ENCODE measurements at places on chromosomes 1 and 21.
A peak's percentile ranks its signal among the peaks of the same experiment; 100 is the strongest.

- no peak for DNase-seq
Observed at GRCh38 chr1:37448185-37448584, 26.2 kb upstream of the ZC3H12A start.

DNA sequence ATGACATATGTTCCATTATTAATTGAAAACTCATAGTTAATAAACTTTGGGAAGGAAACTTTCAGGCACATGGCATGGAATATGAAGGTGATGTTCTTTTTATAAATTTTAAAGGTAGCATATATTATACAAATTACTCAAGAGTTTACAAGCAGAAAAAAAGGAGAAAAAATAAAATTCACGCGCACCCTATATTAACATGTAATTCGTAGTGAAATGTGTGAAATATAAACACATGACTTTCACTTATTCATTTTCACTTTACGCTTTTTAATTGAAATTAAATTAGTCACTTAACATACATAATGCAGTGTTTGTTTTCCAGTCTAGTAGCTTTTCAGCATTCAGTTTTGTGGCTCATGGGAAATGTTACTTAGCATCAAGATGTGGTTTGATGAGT is 27.4 kb upstream of the SCYL3 start:
- no peak for DNase-seq

DNA sequence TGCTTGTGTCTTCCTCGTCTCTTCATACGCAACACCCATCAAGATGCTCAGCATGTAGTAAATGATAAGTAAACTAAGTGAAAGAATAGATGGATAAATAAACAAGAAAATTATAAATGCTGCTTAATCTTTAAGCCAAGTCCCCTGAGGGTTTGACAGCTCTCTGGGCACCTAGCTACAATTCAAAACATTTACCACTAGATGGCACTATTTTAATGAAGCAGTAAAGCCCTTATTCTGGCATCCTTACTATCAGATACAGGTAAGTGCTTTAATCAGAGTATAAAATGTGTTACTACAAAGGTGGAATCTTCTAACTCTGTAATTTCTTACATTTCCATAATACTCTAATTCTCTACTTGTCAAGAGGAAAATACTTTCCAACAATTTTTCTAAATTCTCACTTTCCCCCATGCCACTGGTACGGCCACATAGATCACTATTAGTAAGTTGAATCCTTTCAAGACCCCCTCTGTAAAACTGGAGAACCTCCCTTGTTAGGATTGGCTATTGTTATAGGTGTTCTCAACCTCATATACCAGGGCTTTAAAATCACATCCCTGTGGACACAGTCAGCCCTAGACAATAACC is 137.8 kb downstream of the BARHL2 start:
- no peak for DNase-seq

- DNase-seq: no peak
Observed at GRCh38 chr1:179043266-179043665, 17.6 kb downstream of the FAM20B start.

DNA sequence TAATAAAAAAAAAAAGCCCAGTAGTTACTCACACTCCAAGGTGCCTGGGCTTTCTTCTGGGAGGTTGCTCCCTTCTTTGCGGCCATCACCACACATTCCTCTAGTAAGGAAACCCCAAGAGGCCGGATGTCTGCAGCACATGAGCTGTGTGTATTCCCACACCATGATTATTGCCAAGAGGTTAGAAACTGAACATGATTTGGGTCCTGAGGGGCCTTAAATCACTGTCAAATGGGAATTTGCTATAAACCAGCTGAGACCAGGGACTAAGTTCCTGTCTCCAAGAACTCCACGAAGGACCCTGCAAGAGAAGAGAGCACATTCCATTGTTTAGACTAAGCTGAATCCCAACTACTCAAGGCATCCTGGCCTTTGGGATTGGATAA is 85.3 kb upstream of the SSX2IP start:
- no peak for DNase-seq

DNA sequence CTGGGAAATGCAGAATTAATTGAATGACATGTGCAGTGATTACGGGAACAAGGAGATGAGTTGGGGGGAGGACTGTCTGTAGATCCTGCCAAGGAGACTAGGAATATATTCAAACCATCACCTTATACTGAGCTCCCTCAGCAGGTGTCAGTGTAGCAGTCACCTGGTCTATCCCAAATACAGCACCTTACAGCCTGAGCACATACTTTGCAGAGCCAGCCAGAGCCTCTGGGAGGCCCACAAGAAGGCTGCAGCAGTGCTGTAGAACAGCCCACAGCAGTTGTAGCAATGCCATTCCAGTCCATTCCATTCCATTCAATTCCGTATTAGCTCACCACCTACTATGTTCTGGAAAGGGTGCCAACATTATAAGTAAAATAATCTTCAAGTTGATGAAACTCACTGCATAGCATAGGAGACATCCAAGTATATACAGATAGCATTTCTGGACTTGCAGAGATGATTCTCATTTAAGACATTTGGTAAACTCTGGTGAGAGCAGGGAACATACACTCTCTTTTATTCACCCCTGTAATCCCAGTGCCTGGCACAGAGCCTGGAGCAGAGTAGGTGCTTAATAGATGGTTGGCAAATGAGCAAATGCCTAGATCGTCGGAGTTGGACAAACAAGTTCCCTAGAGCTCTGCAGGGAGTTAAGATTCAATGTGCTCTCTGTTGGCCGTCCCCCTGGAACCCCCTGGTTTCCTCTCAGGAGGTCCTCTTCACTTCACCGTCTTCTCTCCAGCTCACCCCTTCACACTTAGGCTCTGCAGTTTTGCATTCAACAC is 44.7 kb downstream of the KCNC4 start:
- no peak for DNase-seq

DNA sequence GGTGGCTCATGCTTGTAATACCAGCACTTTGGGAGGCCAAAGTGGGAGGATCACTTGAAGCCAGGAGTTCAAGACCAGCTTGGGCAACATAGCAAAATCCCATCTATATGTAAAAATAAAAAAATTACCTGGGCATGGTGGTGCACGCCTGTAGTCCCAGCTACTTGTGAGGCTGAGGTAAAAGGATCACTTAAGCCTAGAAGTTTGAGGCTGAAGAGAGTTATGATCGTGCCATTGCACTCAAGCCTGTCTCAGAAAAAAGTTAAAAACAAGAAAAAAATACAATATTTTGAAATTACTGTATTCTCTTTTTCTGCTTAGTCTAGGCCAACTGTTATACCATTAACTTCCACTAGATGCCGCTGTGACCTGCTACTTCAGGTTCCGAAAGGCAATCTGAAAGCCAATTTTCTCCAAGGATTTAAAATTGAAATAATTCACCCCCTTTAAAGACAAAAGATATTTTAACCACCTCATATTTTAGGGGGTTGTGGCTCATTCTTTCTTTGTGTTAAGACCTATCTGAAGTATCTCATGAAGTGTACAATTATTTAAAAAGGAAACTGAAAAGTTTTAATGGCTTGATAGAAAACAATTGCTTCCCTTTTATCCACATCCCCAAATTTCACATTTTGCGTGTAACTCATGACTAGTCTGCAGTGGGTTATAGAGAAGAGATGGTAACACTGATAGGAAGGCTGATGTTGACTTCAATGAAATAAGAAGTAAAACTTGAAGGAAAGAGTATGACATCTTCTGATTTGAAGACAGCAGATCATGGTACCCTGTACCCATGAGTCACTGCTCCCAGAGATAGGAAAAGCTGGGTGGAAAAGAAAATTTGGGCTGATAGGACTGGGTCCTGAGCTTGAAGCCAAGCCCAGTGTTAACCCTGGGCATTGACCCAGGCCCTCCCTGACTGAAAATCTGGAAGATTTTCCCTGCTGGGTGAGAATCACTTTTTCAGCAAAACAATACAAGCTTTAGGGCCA is 24.4 kb upstream of the CLDN14 start:
- peak; percentile 63 for DNase-seq

DNA sequence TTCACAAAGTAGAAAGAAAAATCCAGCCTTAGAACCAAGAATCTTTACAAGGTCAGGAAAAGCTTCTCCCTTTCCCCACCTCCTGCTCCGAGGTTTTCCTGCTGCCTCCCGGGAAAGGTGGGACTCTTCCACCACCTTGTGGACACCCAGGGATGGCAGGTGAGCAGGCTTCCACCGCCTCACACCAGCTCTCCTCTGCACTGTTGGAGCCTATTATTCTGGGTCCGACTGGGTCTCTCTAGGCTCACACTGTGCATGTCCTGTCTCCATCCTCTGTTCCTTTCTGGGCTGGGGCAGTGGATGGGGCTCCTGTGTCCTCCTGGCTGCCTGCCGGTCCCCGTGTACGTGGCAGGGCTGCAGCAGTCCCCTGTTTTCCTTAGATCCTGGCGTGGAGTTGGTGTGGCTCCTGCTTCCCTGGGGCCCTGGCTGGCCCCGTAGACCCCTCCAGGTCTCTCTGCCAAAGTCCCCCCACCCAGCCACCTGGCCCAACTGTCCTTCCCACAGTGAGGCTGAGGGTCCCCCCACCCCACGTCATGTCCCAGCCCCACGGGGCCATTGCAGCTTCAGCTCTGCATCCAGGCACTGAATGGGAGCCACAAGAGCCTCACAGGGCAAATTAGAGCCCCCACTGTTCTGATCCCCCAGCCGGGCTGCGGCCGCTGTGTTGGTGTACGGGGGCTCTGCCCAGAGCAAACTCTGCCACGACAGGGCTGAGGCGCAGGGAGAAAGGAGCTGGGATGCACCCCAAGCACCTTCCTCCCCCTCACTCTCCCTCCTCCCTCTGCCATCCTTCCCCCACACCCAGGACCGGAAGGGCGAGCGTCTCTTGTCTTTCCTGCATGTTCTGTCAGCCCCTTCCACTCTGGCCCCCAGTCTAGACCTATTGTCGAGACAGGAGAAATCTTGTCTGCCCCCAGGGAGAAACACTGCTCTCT is 3.3 kb upstream of the SLC45A1 start:
- peak; percentile 70 for DNase-seq

DNA sequence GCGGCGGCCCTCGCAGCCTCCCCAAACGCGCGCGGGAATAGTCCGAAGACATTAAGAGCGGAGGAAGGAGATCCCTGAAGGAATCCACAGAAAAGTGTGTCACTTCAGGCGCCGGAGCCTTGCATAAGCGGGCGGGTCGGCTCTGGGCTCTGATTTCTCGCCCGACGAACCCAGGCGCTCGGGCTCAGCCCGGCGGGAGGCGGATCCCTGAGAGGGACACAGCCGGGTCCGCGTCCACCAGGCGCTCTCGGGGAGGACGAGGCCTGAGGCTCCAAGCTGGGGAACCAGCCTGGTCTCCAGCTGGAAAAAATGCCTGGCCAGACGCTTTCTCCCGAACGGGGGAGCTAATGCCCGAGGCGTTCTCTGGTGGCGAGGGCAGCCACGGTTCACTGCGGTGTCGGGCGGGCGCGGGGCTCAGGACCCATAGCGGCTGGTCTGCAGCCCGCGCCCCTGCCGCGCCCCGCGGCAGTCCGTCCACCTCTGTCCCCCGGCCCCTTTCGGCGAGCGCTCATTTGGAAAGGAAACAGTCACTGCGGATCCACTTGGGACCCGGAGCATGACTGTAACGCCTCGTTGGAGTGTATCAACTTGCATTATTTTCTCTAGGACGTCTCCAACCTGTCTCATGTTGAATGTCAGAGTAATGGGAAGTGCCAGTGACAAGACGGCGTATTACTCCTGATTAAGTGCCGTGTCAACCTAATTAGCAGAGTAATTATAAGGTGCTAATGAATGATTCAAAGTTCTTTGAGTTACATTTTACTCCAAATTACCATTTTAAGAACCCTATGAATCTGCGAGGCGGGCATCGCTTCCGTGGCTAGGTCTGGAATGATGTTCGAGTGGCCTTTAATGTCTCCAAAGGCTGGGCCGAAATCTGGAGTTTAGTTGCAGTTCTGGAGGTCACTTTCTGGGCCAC is 1.6 kb upstream of the BARHL2 start:
- DNase-seq: no peak

DNA sequence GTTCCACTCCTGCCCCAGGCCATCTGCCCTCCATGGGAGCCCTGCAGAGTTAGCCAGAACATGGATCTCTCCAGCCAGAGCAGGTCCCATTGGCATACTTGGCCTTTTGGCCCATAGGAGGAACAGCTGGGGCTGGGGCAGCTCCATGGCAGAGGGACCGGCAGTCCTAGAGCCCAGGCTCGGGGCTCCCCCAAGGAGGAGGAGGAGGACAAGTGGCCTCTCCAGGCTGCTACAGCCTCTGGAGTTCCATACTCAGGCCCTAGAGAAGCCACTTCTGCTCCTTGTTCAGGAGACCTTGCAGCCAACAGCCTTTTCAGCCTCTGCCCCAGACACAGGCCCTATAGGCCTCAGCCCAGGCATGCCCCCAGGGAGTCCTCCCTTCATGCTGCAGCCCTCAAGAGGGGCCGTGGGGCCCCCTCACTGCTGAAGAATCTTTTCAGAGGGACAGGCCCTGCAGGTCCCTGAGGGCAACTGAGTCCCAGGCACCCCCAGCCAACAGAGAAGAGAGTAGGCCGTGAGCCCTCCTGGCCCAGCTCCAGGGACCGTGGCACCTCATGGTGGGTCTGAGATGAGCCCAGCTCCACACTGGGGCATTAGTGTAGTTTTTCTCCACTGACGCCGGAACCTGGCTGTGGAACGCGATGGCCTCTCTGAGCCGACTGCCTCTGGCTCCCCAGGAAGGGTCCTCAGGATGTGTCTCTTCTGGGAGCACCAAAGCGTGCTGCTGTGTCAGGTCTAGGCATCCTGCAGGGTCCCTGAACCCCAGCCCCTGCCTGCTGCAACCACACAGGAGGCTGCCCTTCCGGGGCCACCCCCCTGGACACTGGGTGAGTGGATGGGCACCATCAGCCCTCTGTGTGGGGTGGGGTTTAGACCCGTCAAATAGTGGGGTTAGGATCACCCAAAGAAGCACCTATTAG is 297.6 kb upstream of the VAMP3 start:
- DNase-seq: no peak

GRCh38 chr1:231770506-231771175 is 144.1 kb downstream of the DISC1 start:
- no peak for DNase-seq

DNA sequence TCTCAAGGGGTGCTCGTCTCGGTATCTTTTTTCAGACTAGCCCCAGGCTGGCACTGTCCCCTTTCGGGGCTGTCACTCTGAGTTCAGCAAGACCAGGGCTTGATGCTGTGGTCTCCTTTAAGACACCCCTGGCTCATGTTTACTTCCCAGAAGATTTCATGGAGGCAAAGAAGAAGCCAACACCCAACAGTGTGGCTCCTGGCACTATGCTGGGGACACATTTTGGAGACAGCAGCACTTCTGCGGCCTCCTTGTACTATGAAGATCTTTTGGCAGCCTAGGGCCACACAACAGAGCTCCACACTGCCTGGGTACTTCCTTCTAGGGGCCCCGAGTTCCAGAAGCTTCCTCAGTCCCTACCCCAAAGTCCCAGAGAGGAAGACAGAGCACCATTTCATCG is 24.6 kb downstream of the ECE1 start:
- DNase-seq: no peak

DNA sequence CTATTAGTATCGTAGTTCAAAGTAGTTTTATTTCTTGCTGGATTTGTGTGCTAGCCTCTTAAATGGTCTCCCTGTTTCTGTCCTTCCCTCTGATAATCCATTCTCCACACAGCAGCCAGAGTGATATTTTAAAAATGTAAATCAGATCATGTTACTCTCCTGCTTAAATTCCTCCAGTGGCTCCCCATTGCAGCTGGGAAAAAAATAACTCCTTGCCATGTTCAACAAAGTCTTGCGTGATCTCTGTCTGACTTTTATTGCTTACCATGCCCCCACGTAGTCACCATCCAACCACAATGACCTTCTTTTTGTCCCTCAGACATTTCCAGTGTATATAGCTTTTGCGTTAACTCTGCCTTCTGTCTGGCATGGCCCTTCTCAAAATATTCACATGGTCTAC is 178.8 kb downstream of the FGGY start:
- no peak for DNase-seq

GRCh38 chr1:22114083-22115012 is 28.5 kb downstream of the WNT4 start:
- no peak for DNase-seq
